ENCODE measurements at places on chromosomes 7 and 10. TPM values are rescaled to one million over a fixed set of nuclear protein-coding genes. Genes with fewer than 3 reads are reported as not detected.

The ADAM22 gene
- total RNA-seq, result 1.2 TPM

The NACAD gene
- 7.4 TPM for total RNA-seq

The LIPF gene
- total RNA-seq, result not detected

The CDK1 gene
- 3.8 TPM for total RNA-seq

The GIMAP2 gene
- total RNA-seq, result 0.85 TPM

The LMTK2 gene
- total RNA-seq, result 10.9 TPM

The HOXA11 gene
- 1.7 TPM for total RNA-seq

The NXPH1 gene
- total RNA-seq, result not detected

The SPDYE8 gene
- total RNA-seq, result not detected

The CNNM1 gene
- total RNA-seq, result 0.35 TPM

The PITX3 gene
- total RNA-seq, result 1.7 TPM

The ZNF138 gene
- total RNA-seq, result 16.2 TPM

- peak; percentile 1 for DNase-seq
Measured at GRCh38 chr10:19730167-19730906, 85.9 kb upstream of the PLXDC2 start.

- DNase-seq, result peak; percentile 43
Measured at GRCh38 chr10:11164803-11165590, 147.3 kb downstream of the CELF2 start.

GRCh38 chr10:69335063-69335587 lies 56.8 kb downstream of the HK1 start:
- no peak for DNase-seq

GRCh38 chr7:57775396-57776088 lies 325.6 kb downstream of the ZNF716 start:
- no peak for DNase-seq

DNA sequence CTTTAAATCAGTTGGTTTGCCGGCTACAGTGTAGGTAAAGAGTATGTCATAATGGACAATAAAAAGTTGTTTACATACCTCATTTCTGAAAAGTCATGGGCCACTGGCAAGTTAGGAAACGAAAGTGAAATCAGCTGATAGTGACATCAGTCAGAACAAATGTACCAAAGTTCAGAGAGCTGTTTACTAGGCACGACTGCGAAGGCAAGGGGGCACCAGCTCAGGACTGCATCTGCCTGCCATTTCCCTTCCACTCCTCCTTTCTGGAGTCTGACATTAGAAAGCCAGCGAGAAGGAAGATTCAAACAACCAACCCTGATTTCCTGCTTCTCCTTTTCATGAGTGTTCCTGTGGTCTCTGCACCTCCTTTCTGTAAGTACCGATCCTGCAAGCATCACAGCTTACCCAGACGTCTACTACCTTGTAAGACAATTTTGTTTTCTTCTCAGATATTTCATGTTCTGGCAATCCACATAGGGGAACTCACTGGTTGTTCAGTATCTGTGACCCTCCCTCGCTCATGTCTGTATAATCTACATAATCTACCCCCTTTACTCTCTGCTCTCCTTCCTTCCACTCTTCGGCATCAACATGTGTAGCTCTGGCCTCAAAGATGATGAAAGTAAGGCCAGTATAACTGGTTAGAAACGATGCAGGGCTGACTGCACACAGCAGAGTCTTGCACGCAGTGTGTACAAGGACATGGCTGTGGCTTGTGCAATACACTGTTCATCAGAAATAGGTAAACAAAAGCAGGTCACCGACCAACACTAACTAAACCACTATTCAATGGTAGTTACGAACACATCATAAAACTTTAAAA lies at the start of gene TMEM140:
TSS of gene TMEM140 (plus strand) at position 174 of the 823 bp plus-strand sequence. CDS start 16,370 bp downstream, outside the sequence.
- peak; percentile 93 for DNase-seq

- DNase-seq, result peak; percentile 86
Measured at GRCh38 chr10:93376372-93377293, 105.5 kb downstream of the MYOF start.

DNA sequence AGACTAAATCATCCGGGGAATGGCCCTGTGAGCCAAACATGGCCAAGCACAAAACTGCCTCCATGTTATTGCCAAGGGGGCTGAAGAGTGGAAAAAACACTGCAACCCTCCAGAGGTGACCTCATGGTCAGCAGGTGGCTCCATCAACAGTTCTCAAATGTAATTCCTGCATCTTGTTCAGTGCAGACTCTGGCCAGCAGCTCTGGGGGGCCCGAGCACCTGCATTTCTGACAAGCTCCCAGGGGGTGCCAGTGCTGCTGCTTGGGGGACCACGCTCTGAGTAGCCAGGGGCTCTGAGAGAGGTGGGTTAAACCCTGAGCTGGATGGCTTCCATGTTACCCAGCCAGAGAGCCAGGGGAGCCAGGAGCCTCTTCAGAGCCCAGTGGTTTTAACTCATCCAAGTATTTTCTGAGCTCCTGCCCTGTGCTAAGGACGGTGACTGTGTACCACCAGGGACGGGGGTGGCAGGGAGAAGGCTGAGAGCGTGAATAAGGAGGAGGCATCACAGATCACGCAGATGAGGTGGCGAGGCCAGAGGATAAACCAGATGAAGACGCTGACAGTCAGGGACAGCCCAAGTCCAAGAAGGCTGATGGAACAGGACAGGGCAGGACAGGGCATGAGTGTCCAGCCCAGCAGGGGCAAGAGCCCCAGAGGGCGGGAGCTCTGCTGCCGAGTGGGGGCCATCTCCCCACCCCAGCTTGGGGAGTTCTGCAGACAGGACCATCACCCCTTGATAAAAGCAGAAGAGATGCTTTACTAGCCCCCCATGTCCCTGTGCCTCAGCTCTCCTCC lies 52.9 kb downstream of the CLEC2L start:
- no peak for DNase-seq

DNA sequence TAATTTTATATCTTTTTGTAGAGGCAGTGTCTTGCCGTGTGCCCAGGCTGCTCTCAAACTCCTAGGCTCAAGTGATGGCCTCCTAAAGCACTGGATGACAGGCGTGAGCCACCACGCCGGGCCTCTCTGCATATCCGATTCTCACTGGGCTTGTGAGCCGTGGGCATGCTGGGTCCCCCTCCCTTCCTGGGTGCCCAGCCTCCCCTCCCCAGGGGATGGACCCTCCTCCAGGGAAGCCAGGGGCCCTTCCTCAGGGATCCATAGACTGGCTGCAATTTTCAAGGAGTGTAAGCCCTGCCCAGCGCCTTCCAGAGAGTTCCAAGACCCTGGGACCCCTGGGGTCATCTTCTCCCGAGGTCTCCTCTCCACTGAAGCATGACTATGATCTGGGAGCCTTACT lies 23.7 kb upstream of the ELFN1 start:
- DNase-seq, result no peak

DNA sequence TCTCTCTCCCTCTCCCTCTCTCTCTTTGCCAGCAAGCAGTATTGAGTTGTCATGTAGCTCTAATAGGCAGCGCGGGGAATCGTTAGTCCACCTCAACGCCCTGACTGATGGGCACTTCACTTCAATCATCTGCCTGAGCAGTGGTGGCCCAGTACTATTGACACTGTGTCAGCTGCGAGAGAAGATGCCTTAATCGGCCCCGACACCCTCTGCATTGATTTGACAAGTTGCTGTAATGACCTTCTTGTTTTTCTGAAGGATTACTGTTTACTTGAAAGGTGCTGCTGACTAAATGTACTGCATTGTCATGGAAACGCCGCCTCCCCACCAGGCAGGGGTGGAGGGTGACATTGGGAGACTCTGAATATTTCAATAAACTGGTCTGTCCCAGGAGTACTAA lies 913.8 kb downstream of the KCNMA1 start:
- DNase-seq, result no peak

GRCh38 chr10:77290528-77291155 lies 347.0 kb downstream of the KCNMA1 start:
- DNase-seq, result peak; percentile 97

DNA sequence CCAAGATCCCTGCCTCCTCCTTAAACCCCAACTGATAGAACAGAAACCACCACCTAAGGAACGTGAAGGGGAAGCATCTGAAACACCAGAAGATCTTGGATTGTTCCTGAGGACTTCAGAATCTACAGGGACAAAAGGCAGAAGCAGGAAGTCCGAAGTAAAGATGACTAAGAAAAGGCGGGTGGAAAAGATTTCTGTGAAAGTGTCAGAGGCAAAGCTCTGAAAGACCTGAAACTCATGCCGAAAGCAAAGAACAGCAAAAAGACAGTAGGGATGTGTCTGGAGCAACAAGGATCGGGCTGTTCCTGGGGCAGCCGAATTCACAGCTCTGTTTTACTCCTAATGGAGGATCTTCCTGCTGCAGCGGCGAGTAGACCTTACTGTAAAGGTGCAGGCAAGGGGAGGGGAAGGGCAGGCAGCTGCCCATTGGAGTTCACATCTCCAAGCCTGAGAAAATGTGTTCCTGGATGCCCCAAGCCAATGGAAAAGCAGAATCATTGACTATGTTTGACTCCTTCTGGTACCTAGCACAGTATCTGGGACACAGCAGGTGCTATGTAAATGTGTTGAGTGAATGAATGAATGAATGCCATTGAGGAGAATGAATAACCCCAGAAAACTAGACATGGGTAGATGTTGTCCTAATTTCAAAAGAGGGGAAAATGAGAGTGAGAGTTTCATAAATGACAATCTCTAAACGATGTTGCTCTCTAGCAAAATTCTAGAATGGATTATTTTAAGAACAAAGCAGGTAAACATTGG lies 40.4 kb downstream of the PDIA4 start:
- peak; percentile 18 for DNase-seq

DNA sequence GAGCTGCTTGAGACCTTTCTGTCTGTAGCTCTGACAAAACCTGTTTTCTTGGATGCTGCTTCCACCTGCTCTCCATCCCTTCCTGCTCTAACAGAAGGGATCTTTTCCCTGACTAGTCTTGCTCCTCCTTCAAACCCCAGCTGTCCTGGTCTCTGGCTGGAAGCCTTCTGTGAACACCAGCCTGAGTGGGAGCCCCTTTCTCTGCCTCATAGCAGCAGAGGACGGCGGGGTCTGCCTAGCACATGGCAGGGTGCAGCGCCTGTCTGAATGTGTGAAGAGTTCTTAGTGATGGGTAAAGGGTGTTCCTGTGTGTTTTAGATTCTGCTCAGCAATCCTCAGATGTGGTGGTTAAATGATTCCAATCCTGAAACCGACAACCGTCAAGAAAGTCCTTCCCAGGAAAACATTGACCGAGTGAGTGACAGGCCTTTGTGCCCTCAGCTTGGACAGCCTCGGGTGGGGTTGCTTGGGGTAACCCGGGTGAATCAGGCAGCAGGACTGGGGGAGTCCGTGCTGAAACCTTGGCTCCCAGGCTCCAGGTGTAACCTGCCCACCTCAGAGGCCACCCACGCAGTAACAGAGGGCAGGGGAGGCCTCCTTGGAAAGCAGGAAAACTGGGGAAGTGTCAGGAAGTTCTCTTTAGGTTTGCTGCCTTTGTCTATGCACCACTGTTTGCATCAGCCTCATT lies 34.1 kb downstream of the NUB1 start:
- DNase-seq, result no peak

DNA sequence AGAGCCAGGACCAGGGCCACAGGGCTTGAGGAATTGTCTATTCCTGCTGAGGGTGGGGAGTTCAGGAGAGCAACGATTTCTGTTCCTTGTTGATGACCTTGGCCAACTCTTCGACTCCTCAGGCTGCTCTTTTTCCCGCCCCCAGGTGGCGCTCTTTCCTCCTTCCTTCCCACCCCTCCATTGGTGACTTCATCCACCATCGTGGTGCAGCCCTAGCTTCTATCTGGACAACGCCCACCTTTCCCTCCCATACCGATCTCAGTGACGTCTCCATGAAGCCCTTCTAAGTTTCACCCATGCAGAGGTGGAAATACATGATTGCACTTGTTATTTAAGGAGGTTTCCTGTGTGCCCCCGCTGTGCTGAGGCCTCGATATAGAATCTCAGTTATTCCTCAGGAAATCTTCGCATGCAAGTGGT lies 22.1 kb upstream of the CARD11 start:
- DNase-seq, result no peak

DNA sequence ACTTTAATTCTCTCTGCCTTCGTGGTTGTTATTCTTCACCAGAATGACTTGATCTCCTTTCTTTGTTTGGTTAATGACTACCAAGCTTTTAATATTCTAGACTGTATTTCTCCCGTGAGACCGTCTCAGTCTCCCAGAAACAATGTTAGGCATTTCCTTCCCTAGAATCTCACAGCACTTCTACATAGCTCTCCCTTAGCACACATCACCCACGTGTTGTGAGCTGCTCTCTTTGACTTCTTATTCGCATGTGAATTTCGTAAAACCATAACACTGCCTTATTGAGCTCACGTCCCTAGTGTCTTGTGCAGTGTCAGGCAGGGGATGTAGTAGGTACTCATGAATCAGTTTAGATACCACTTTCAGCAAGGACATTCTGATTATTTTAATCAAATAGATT lies 57.5 kb upstream of the MGAM2 start:
- DNase-seq, result peak; percentile 11

DNA sequence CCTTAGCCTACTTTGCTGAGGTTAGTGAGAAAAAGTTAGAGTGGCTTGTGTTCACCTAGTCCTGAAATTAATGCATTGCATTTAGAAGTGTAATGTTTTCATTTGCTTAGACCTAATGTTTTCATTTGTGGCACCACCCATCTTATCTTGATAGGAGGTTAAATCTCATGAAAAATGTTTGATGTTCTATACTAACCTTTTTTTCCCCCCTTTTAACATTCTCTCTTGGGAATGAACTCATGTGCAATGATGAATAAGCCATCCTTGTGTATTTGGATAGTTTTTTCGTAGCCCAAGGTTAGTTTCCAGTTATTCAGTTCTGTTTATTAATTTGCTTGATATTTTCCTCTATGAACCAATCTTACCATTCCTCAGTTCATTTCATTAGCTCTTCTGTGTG lies 2.8 kb downstream of the FHIP2A start:
- DNase-seq, result no peak

DNA sequence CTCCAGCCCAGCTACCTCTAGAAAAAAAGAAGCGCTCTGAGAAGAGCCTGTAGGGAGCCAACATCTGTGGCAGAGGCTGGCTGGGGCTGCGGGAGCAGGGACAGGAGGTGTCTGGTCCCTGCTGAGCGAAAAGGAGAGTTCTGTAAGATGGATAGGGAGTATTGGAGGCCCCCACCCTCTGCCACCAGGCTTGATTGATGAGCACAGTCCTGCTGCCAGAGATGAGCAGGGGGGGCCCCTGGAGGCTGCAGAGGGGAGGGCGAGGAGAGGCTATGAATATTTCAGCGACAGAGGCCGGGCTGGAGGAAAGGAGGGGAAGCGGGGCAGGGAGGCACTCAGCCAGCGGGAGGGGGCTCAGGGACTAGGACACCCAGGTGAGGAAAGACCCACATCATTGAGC lies 44.5 kb upstream of the HSPB1 start:
- DNase-seq, result no peak

DNA sequence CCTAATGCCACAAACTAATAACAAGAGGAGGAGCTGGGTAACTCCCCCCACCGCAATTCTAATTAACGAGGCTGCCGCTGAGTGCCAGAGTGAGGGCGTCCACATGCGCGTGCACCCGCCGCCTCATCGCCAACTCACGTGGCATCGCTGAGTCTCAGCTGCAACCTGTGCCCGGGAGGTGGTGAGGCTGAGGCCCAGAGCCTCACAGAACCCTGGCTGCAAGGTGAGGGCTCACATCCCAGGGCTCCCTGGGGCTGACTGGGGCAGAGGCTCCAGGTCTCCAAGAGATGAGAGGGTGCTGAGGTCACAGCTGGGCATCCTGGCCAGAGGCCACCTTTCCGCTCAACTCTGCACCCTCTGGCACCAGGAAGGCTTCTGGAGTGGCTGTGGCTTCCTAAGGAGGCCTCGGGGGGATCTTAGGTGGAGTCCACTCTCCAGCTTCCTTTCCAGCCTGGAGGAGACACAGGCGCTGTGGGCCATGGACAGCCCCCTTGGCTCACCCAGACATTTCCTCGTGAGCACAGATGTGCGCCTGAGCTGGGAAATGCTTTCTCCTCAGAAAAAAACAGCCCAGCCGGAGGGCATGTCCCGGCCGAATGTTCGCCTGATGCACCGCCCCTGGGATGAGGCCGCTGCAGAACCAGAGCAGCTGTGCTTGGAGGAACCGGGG lies 242.6 kb downstream of the MAD1L1 start:
- no peak for DNase-seq

- no peak for DNase-seq
Measured at GRCh38 chr10:78718032-78718572, 350.7 kb upstream of the ZMIZ1 start.

Measured in renal cortical epithelial cell (primary cell).